ENCODE measurements at places on chromosomes 4 and X.
A peak's percentile ranks its signal among the peaks of the same experiment; 100 is the strongest.

GRCh38 chrX:37420185-37420584 lies 71.0 kb downstream of the PRRG1 start:
- DNase-seq, result no peak

GRCh38 chr4:1031956-1032795 lies 20.8 kb downstream of the FGFRL1 start:
- DNase-seq, result no peak

DNA sequence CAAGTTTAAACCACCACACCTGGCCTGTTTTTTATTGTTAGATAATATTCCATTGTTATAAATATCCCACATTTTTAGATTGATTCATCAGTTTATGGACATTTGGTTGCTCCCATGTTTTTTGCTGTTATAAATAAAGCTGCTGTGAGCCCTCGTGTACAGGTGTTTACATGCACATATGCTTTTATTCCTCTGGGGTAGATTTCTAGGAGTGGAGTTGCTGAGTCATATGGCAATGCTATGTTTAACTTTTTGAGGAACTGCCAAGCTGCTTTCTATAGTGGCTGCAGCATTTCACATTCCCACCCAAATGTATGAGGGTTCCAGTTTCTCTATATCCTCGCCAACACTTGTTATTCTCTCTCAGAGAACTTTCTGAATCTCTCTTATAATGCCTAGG lies 90.5 kb downstream of the TBL1X start:
- no peak for DNase-seq

DNA sequence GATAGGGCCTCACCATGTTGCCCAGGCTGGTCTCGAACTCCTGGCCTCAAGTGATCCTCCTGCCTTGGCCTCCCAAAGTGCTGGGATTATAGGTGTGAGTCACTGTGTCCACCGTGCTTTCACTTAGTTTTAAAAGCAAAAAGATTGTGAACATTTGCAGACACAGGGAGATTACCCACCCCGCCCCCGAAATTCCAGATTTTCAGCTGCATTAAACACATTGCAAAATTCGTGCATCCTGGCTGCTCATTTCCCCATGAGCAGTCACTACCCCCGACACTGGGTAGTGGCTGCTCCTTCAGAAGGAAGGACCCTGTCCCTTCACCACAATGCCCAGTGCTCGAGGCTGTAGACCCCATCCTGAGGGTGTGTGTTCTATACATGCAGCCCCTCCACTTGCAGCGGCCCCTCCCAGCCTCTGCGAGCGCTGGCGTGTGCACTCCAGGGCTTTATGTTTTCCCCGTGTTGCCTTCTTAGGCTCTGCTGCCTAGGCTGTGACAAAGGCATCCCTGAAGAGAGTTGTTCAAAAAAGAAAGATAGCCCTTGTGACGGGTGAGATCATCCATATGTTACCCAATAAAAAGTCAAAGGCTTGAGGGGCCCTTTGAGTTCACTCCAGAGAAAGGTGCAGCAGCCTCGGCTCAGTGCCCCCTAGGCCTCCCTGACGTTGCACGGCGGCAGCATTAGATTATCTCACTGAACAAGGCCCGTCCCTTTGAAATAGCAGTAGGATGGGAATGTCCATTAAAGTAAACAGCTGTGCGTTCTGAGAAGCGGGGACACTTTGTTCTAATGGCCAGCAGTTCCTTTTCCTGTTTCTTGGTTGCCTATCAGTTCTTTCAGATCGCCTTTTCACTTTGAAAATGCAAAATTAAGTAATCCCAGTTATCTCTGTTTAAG lies 71.6 kb downstream of the SHROOM2 start:
- no peak for DNase-seq

DNA sequence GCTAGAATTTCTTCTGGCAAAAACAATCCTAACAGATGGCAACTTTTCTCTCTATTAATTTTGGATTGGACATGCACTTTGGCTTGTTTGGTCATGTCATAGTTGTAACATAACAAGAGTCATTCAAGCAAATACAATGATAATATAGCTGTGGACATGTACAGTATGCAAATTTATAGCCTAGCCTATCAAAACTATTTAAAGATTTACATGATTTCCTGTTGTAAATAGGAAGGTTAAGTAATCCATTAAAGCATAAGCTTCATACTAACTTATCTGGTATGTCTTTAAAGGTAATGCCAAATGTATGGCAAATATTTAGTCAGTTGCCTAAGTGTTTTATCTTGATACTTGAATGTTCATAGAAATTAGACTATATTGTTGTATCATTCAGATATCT lies 45.3 kb downstream of the RPA4 start:
- DNase-seq, result peak; percentile 80

DNA sequence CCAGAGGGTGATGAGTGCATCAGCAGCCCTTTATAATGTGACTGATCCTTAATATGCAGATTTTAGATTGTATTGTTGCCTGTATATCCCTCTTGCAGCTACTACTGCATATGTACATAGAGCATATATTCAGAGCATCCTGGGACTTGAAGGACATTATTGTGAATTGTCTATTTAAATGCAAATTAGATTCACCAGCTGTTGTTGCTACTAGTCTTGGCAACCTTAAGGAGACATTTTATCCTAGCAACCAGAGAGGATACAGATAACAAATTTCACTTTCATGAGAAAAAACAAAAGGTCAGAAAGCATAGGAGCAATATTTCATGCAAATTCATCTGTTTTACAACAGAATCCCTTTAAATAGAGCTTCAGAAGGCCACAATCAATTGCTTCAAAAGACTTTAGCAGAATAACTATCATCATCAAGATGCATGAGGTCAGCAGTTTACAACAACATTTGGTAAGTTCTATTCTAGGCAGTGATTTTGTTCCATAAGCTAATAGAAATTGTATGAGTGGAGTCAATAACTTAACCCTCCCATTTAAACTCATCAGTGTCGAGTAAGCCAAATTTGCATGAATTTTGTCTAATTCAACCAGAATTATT lies 148.6 kb downstream of the GC start:
- DNase-seq, result peak; percentile 21

- no peak for DNase-seq
These were observed 600.5 kb upstream of the SLIT2 start for GRCh38 chr4:19650903-19651864.

DNA sequence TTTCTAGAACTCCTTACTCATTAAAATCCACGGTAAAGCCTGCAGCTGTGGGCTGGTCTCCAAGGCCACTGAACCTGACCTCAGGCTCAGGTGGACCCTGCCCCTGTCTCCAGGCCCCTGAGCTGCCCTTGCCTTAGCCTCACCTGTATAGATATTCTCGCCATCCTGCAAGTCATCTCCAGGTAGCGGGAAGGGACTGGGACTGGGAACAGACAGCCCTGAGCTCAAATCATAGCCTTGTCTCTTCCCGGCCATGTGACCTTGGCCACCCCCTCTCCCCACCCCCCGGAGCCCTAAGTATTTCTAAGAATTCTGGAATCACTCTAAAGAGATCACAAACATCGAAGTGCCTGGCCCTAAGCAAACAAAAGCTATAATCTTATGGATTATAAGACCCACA lies 17.7 kb downstream of the ABLIM2 start:
- no peak for DNase-seq

GRCh38 chrX:15349046-15349445 lies 13.7 kb upstream of the PIGA start:
- DNase-seq, result peak; percentile 68

- no peak for DNase-seq
These were observed 160.4 kb downstream of the PAPSS1 start for GRCh38 chr4:107559653-107560052.

DNA sequence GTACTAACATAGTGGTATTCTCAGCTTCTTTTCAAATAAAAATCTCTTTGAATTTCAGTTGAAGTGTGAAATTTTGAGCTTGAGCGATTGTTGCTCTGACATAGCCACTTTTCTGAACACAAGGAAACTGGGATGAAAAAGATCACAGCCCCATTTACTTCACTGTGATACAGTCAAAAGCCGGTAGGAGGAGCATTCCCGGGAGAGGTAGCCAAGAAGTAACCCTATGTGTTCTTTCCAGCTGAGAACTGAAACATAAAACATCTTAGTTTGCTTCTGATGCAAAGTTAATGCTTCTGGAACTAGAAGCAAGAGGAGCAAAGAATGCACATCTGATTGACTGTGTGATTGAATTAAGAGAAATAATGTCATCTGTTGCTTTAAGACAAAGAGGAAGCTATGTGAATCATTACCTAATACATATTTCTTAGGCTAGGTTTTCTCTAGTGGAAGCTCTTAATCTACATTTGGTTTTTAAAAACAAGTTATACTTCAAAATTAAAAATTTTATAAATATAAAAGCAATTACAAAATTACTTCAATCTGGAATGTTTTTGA lies 88.3 kb upstream of the UNC5C start:
- no peak for DNase-seq

GRCh38 chr4:55762819-55763218 lies 56.8 kb upstream of the EXOC1L start:
- DNase-seq, result no peak

DNA sequence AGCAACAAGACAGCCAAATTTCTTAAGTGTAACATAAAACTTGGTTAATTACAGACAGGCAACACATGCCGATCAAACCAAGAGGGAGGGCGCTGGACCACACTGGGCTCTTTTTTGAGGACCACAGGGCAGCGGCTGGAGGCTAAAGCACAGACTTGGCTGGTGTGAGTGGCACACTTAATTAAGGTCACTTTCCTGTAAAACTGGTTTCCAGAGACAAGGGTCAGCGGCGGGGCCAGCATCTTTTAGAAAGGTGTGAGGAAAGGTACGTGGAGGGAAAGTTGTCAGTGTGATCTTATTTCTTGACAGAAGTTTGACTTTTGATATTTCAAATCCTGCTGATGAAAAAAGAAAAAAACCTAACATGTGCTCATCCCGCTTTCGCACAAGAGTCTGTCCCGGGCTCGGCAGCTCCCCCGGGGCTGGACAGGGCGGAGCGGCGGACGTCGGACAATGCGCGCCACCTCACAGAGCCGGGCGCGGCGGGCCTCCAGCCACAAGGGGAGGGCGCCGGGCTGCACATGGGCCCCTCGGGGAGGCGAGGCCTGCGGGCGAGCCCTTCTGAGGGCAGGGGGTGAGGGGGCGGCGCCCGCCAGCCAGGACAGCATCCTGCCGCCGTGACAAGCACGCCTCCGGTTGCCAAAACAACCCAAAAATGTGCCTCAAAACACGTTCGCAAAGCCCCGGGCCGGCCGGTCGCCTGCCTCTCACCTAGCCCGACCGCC lies 660 bp upstream of the HSPA4L start:
- DNase-seq, result no peak

DNA sequence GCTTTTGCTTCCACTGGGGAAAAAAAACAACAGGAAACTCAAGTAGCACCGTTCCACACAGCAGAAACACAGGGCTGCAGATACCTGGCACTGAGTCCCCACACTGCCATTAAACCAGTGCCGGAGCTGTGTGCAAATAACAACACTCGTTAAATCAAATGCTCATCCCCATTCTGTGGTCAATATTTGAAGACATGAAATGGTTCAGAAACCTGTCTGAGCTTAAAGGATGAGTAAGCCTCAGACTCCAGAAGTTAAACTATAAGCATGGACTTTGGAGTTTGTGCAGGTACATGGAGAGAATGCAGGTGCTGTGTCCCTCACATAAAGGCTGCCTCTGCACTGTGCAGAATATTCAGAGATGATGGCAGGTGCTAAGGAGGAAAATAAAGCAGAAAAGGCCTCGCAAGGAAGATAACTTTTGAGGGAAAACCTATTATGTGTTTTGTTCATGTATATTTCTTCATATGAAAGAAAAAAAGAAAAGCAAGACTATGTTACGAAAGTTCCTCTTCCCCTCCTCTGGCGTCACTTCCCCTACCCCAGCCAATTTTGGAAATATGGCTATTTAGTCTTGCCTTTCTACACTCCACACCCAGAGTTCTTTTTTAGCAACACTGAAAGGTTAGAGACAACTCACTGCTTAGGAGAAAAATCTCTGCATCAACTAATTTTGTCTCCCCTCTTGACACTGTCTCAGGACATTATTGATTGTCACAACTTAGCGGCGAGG lies 4.6 kb downstream of the MPP1 start:
- DNase-seq, result no peak

- DNase-seq, result no peak
These were observed 257.1 kb upstream of the RPS6KA3 start for GRCh38 chrX:20523626-20524312.

DNA sequence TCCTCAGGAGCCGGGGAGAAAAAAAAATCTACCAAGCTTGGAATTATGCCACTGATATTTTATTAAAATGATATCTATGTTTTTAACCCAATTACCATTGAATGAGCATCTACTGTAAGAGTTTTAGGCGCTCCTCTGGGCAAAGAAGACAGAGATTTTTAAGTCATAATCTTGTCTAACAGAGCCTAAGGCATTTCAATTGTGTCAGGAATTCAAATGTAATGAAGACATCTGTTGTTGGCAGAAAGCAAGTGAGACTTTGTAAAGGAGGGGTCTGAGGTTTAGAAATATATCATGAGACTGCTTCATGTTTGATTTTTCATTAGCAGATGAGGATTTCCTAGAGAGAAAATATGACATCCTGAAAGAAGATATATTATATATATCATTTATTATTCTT lies 1158.1 kb downstream of the FSTL5 start:
- no peak for DNase-seq

GRCh38 chr4:72006586-72006985 lies 25.2 kb upstream of the NPFFR2 start:
- no peak for DNase-seq

DNA sequence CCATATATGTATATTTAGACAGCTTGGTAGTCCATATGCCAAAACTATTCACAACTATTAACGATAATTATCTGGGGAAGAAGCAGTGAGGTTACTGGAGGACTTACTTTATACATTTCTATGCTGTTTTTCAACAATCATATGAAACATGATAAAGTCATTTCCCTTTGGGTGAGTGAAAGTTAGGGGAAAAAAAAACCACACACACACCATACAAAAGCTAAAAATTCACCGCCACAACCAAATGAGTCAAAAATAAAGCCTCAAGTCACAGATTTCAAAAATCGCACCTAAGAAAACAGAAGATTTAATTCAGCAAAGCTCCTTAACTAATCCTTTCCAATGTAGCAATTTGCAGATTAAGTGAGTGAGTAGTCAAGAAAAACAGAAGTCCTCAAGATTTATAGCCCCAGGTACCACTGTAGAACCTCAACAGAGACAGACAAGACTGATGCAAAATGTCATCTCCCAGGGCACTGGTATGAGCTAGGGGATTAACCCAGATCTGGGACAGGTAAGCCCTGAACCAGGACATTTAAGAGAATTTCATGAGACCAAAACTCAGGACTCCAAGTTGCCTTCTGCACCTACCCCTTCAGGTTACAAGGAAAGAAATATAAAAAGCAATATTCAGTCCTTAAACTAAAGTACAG lies 35.1 kb downstream of the SYTL4 start:
- DNase-seq, result no peak

GRCh38 chrX:34521563-34521962 lies 135.5 kb downstream of the TMEM47 start:
- no peak for DNase-seq

DNA sequence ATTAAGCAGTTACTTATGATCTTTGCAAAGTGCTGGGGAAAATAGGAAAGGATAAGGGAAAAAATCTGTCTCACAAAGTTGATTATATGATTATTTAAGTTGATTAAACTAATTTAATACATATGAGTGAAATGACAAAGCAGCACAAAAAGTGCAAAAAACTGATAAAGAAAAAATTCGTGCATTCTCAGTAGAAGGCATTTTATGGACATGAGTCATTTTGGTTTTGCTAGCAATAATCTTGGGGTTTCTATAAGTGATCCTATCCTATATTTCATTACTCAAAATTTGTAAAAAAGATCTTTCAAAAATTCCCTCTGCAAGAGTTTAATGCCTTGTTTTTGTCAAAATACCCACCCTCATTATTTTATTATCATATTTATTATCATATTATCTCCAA lies 224.2 kb upstream of the ANXA10 start:
- no peak for DNase-seq

GRCh38 chrX:21412883-21413282 lies 38.7 kb downstream of the CNKSR2 start:
- no peak for DNase-seq

Data from NCI-H1694 treated with DMSO at 0.1 percent for 48 hours (cell line).